Urothelium cell line (cell line): ENCODE measurements at places on chromosomes 5 and 9.

GRCh38 chr5:140546851-140547507, 483 bp upstream of the EIF4EBP3 start:
- DNase-seq: no peak

- DNase-seq: peak; percentile 71
These were observed 4.2 kb upstream of the ENTPD8 start for GRCh38 chr9:137445275-137445807.

- no peak for DNase-seq
These were observed 12.8 kb downstream of the OLFM1 start for GRCh38 chr9:135100241-135100681.

- DNase-seq: no peak
These were observed 474.2 kb upstream of the RIOK2 start for GRCh38 chr5:97657239-97657638.

GRCh38 chr5:368183-369084, 46.9 kb downstream of the AHRR start:
- no peak for DNase-seq

- DNase-seq: no peak
These were observed 18.0 kb upstream of the JAKMIP2 start for GRCh38 chr5:147800491-147800890.

GRCh38 chr5:111932628-111933027, 175.6 kb upstream of the NREP start:
- peak; percentile 53 for DNase-seq

GRCh38 chr9:130555061-130555460, 24.3 kb upstream of the FUBP3 start:
- DNase-seq: no peak

GRCh38 chr5:39420482-39421145, 4.2 kb downstream of the DAB2 start:
- peak; percentile 46 for DNase-seq

GRCh38 chr9:32490601-32491000, 35.4 kb downstream of the RIGI start:
- DNase-seq: no peak

DNA sequence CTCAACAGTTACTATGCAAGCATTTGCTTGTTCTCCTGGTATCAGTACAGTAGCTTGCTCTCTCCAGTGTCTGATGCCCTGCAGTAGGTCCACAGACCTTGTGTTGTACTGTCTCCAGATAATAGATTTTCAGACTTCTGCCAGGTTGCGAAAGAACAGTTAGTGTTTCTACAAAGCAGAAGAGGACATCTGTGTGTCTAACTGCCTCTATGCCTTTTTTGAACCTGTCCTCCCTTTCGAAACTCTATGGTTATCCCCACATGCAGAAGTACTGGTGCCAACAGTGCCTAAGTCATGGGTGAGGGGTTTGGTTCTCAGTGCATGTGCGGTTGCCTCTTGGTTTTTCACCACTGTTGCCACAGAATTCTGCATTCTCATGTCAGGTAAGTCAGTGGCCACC, 45.9 kb downstream of the KCNN2 start:
- DNase-seq: no peak
